ENCODE measurements at places on chromosomes 3 and 15. TPM values are rescaled to one million over a fixed set of nuclear protein-coding genes. Genes with fewer than 3 reads are reported as not detected.

Gene SNURF
- 1.2 TPM for total RNA-seq

Gene ADCY5
- 5.6 TPM for total RNA-seq

Gene VEPH1
- total RNA-seq: 1.3 TPM

Gene NUDT16
- 37.7 TPM for total RNA-seq

DNA sequence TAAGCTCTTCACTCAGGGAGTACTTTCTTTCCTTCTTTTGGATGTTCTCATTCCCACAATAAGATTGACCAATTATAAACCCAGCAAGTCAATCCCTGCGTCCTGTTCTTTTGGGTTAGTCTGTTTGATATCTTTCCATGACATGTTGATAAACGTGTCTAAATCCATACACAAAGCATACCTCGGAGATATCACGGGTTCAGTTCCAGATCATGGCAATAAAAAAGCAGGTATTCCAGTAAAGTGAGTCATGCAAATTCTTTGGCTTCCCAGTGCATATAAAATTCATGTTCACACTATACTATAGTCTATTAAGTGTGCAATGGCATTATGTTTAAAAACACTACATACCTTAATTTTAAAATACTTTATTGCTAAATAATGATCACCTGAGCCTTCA lies 667.7 kb downstream of the MAGI1 start:
- no peak for DNase-seq
- H3K27ac ChIP-seq: no peak overlapping the region
- H3K4me3 ChIP-seq: no peak overlapping the region
- no peaks in the 10 kb centered on the region for H3K4me1 ChIP-seq

Gene CCDC39
- not detected for total RNA-seq

Gene C3orf20
- total RNA-seq: not detected

GRCh38 chr3:42683875-42684598 lies 1.3 kb upstream of the KLHL40 start:
- no peak overlapping the region for H3K4me3 ChIP-seq
- peak; percentile 65 for DNase-seq
- no peak overlapping the region for H3K27ac ChIP-seq
- no peaks in the 10 kb centered on the region for H3K4me1 ChIP-seq
- no peaks in the 10 kb centered on the region for H3K27me3 ChIP-seq
- H3K36me3 ChIP-seq: no peaks in the 10 kb centered on the region

Gene ROPN1B
- total RNA-seq: not detected

Data from colonic mucosa (tissue), 4 donors.